ENCODE measurements at places on chromosomes 4 and X.

DNA sequence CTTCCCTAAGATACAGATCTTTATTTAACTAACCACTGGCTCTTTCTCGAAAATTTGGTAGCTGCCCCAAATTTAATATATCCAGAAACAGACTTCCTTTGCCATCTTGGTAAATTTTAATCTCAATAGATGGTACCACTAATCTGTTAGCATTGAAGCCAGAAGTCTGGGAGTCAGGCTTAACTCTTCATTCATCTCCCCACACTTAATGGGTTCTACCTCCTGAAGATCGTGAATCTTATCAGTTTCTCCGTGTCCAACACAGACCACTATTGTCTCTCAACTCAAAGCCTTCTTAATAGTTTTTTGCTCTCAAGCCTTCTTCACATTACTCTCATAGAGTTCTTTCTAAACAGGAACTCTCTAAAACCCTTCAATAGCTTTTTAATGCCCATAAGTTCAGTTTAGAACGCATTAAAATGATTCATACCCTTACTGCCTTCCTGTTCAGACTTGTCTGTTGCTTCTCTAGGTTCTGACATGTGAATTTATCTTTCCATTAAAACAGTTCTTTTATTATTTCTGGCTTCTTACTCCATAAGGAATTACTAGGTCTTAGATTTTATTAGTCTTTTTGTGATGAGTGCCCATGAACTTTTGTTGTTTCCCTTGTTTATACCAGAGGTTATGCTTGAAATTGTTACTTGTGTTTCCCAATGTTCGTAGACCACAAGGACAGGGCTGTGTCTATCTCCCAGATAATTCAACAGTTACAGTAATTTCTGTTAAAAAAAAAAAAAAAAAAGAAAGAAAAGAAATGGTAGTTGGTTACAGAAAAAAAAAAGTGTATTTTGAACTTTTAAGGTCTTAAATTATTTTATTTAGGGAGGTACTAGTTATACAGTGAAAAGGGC, 54.7 kb downstream of the SMARCAD1 start:
- no peak for DNase-seq

GRCh38 chrX:106959901-106960300, 39.7 kb downstream of the CLDN2 start:
- DNase-seq, result peak; percentile 1

DNA sequence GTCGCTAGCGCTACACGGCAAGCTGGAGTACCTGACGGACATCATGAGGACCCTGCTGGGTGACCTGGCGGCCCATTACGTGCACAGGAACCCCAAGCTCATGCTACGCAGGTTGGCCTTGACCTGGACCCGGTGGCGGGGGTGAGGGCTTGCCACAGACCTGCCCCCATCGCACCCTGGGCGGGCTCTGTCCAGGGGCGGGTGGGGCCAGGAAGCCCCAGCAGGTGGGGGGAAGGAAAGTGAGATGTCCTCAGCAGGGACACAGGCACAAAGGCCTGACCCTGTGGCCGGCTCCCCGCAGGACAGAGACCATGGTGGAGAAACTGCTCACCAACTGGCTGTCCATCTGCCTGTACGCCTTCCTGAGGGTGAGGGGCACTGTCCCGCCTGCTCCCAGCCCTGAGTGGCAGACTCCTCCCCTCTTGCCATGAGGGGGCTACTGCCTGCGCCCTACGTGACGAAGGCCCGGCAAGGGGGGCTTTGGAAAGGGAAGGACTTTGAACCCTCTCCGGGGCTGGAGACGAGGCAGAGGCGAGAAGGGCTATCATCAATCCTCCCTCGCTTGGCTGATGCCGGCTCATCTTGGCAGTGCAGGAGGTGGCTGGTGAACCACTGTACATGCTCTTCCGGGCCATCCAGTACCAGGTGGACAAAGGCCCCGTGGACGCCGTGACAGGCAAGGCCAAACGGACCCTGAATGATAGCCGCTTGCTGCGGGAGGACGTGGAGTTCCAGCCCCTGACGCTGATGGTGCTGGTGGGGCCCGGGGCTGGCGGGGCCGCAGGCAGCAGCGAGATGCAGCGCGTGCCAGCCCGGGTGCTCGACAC, 5.3 kb upstream of the SRPK3 start:
- no peak for DNase-seq

DNA sequence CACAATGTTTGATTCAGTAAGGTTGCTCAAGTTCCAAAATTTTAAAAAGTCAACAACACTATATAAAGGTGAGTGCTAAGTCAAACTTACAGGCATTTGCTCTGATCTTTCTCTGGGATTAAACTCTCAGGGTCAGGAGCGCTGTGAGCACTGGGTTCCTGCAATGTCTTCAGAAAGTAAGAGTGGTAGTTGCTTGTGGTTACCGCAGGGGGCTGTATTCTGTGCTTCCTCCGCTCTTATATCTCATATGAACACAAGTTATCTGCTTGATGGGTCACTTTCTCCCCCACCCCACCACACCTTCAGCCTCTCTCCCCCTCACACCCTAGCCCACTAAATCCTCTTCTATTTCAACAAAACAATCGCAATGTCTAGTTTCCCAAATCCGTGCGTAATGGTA, 116.4 kb upstream of the IGSF1 start:
- DNase-seq, result peak; percentile 0

DNA sequence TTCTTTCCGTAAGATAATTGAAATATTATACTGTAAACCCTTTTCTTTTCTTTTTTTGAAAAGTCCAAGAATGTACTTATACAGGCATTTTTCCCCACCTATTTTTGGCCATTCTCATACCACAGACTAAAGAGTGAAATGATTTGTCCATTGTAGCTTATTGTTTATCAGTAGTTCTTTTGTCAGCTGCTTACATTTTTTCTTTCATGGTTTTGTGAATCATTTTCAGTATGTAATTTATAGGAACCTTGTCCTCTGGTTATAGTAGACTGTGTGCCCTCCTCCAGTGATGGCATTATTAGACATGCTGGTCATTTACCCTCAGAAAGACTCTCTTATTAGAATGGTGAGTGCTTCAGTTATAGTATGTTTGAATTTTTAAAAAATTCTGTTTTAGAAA, 56.7 kb downstream of the CCKAR start:
- DNase-seq, result no peak

DNA sequence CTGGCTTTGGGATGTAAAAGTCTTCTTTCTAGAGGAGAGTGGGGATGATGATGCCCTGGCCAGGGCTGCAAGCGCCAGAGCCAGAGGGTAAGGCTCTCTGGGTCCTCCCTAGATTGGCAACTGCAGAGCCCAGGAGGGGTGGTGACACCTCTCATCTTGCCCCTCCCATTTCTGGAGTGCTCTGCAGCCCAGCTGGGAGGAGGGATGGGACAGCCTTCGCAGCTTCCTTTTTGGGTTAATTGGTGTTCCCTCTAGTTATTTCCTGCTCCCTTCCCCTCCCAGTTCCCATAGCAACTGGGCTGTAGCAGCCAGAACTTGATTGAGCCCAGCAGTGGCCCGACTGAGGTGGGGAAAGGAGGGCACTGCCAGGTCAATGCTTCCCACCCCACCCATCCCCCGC, 19.2 kb downstream of the NALF2 start:
- no peak for DNase-seq

- DNase-seq, result peak; percentile 83
Measured at GRCh38 chrX:154918060-154918483, 31.9 kb downstream of the F8A1 start.

DNA sequence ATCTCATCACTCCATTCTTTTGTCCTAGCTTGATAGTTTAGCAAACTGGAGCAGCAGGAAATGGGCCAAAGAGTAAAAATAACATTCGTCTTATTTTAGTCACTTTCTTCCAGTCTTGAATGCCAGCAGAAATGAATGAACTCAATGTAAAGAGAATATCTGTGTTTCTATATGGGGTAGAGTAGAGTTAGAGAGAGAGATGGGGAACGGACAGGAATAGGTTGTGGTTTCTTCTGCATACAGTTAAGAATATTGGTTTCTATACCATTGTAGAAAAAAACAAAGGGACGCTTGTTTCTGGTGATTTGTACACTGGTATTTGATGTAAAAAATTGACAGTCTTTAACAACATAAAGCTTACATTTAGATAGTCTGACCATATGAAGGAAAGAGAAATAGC, 8.9 kb downstream of the GPR174 start:
- no peak for DNase-seq

- DNase-seq, result no peak
Measured at GRCh38 chrX:119089619-119090018, 16.8 kb downstream of the CT47C1 start.

GRCh38 chr4:125676156-125676555, 361.4 kb downstream of the FAT4 start:
- no peak for DNase-seq

DNA sequence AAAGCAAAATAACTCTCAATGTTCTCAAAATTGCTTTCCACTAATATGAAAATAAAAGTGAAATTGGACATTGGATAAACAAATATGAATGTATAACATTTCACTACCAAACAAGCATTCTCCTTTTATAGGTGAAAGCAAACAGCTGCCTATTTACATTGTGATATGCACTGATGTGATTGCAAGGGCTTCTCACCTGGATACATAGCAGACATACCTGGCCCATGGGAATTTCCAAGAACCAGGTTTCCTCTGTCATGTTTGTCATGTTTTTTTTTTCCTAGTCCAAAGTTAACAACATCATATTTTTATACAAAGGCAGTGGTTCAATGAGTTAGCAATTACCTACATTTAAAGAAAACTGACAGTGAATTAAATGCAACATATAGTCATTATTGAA, 228.5 kb downstream of the ANKRD50 start:
- DNase-seq, result no peak

DNA sequence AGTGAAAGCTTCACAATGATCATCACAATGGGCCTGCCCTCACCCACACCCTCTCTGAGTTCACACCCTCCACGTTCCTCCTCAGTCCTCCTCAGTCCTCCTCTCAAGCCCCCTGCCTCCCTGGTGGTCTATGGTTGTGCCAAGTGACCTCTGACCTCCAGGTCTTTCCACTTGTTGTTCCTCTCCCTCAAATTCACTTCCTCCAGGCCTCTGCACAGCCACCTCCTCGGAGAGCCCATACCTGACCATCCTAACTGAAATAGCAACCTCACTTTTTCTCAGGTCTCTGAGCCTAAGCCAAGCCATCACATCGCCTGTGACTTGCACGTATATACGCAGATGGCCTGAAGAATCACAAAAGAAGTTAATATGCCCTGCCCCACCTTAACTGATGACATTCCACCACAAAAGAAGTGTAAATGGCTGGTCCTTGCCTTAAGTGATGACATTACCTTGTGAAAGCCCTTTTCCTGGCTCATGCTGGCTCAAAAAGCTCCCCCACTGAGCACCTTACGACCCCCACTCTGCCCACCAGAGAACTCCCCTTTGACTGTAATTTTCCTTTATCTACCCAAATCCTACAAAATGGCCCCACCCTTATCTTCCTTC, 293.4 kb upstream of the TENM3 start:
- DNase-seq, result no peak

DNA sequence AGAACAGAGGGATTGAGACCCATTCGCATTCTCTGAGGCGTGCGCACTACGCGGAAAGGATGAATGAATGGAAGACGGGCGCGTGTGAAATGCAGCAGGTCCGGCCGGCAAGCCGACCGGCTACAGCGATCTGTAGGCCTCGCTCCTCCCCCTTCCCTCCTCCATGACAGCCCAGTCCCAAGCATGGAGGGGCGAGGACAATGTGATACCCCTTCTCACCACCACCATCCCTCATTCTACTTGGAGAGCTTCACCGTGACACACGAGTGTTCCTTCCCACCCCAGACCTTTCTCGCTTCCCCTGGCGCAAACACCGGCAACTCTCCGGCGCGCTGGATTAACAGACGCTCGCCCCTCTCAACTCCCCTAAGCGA, 815 bp downstream of the EIF4E start:
- DNase-seq, result peak; percentile 81

- DNase-seq, result no peak
Measured at GRCh38 chrX:44596277-44596676, 53.6 kb upstream of the FUNDC1 start.

GRCh38 chrX:2705046-2705832, 14.1 kb downstream of the CD99 start:
- DNase-seq, result no peak
